ENCODE measurements at places on chromosomes 1 and 21. TPM values are rescaled to one million over a fixed set of nuclear protein-coding genes. Genes with fewer than 3 reads are reported as not detected.

GRCh38 chr1:53368314-53369033, 40.6 kb upstream of the LRP8 start:
- peak; percentile 51 for DNase-seq

GRCh38 chr1:182244451-182244850, 147.1 kb downstream of the GLUL start:
- DNase-seq = no peak

DNA sequence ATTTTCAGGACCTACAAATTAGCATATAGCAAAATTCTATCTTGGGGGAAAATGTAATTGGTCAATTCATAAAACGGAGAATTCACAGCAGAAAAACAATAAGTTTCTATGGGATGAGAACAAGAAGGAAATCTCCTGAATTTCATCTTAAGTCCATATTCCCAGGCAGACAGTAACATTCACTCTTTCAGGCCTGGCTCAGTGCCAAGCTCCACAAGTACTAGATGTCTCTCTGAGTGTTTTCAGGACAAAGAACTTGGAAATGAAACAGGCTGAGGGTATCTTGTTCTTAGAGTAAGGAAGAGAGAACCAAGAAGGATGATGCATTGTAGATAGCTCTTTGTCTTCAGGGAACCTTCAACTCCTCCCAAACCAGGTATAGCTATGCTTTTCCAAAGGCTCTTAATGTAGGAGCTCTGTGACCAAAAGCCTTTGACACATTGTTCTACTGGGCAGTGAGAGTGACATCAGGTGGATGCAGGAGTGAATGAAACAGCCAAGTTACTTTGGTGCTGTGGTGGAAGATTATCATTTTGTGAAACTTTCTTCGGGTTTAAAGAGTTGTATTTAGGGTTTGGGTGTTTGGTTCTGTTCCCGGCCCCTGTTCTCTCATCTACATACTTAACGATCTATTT, 298.3 kb downstream of the GPATCH2 start:
- DNase-seq = peak; percentile 59

DNA sequence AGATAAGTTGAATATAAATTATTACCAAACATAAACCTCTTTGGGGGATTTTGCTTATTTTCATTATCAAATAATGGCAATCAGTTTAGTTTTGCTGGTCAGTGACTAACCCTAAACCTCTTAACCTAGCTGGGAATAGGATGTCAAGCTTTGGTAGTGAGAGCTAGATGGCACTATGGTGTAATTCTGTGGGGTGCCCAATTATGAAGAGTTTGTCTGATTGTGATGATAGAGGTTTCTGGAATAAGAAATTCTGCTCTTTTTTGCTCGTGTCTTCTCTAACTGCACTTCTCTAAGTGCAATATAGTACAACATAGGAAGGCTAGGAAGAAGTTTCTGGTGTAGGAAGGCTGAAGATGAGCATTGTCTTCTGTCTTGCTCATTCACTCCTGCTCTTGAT, 59.8 kb downstream of the XCL1 start:
- no peak for DNase-seq

DNA sequence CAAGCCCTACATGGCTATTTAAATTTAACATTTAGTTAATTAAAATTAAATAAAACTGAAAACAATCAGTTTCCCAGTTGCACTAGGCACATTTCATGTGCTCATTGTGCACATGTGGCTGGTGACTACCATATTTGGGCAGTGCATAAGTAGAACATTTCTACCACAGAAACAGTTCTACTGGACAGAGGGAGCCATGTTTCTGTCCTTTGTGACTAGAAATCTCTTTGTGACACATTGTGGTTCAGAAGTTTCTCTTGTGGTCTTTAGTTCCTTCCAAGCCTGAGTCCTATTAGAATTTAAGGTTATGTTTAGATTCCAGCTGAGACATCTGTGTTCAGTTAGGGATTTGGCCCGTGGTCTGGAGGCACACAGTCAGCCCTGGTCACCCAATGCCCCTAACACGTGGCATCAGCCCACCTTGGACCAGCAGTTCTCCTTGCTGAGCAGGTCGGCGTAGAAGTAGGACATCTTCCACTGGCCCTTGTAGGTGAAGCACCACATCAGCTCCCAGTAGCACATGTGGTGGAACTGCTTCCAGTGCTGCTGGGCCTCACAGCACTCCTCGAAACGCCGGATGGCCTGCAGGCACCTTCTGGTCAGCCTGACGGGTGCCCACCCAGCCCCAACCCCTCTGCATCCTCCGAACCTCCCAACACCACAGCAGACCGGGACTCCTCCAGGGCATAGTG, 29.1 kb downstream of the TTC39A start:
- DNase-seq = no peak

Gene SPRR2F
- 0.73 TPM for polyA plus RNA-seq

- no peak for DNase-seq
These were observed 51.1 kb downstream of the CSMD2 start for GRCh38 chr1:34113887-34114286.

DNA sequence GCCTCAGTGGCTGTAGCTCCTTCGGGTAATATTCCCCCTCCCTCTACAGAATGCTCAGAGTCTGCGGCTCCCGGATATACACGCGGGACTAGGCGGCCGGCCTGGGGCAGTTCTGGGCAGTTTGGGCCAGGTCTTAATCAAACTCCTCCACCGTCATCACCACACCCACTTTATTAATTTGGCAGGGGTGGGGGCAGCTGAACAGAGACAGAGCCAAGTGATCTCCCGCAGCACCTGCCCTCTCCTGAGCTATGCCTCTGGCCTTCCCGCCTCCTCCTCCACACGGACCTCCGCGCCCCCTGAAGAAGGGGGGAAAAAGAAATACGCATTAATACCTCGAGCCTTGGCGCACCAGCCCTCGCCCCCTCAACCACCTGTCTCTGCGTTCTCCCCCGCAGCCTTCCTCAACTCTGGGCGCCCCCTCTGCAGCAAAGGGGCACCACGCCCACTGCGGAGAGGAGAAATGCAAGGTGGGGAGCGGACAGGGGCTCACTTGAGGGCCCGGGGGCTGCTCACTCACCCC, 42.6 kb downstream of the CD34 start:
- DNase-seq = peak; percentile 64

DNA sequence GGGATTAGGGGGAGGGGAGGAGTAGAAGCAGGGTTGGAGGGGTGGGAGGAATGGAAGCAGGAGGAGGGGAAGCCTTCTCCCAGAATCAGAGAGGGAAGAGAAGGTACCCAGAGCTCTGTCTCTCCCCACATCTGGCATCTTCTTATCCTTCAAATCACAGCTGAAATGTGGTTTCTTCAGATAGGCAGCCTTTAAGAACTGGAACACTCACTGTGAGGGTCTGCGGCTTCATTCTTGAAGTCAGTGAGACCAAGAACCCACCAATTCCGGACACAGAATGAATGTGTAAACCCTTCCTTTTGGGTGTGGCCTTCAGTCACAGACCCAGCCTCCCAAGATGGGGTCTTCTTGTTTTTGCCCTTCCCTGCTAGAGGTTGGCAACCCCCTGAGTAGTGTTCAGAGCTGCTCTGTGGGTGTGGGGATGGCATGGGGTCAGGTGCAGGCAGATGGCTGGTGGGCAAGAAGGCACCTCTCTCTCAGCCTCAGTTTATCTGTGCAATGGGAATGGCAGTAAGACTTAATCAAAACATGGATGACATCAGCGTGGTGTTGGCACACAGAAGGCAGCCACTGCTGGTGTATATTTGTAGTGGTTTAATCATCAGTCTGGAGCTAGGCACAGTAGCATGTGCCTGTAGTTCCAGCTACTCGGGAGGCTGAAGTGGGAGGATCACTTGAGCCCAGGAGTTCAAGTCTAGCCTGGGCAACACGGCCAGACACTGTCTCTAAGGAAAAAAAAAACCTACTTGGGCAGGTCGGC, 7.2 kb downstream of the FAAH start:
- DNase-seq = no peak

DNA sequence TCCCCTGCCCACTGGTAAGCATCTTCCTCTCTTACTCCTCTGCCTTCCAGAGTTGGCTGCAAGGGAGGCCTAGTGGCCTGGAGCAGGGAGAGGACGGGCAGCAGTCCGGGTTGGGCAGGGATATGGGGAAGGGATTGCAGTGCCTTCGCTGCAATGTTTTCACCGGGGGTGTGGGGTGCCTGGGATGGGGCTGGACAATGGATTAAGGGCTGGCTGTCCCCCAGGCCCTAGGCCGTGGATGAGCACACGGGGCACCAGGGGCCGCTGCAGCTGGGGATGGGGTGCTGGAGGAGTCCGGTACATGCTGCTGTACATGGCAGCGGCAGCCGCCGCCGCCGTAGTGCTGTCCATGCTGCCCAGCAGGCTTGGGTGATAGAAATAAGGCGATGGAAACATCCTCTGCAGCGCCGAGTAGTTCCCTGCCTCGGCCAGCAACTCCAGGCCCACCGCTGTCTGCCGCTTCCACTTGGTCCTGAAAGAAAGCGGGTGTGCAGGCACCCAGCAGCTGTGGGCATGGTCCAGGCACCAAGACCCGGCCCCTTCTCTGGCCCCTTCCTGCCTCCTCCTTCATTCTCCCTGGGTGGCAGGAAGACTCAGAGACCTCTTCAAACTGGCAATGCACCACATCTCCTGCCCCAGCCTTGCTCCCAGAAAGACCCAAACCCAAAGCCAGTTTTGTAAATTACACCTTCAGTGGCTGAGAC, 4.8 kb downstream of the BARHL2 start:
- no peak for DNase-seq

DNA sequence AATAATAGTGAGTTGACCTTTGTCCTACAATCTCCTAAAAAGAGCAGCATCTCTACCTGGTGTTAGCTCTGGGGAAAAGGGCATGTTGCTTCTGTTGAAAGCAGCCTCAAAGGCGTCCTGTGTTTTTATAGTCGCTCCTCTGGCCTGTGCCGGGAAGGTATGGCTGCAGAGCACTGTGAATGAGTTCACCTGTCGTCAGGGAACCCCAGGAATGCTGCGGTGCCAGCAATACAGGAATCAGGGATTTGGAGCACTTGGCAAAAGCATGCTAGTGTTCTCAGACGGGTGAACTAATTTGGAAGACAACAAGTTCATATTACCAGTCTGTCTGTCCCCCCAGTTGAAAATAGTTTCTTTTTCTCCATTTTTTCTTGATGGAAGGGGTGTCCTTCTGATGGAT, 60.3 kb upstream of the PGD start:
- DNase-seq = peak; percentile 36

DNA sequence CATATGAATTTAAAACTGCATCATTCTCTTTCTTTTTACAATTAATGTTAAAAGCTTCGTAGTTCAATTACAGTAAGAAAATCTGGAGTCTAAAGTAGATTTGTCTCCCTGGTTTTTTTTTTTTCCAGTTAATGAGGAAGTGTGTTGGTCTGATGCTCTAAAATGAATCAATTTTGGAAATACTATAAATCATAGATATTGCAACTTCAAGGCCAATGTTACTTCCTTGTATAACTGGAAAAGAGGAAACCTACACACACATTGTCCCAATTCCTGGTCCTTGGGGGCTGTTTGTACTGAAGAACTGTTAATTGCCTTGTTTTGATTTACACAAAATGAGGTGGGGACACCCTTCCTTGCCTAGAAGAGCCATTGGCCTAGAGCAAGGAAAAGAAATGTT, 107.2 kb downstream of the RGS2 start:
- DNase-seq = no peak

- DNase-seq = no peak
These were observed 116.0 kb upstream of the ADGRL4 start for GRCh38 chr1:79122521-79122920.

GRCh38 chr21:38851101-38851500, 45.4 kb downstream of the ETS2 start:
- no peak for DNase-seq

Data from lung (tissue), 17 donors.